ENCODE measurements at places on chromosomes 1 and 21. TPM values are rescaled to one million over a fixed set of nuclear protein-coding genes. Genes with fewer than 3 reads are reported as not detected.
A peak's percentile ranks its signal among the peaks of the same experiment; 100 is the strongest.

DNA sequence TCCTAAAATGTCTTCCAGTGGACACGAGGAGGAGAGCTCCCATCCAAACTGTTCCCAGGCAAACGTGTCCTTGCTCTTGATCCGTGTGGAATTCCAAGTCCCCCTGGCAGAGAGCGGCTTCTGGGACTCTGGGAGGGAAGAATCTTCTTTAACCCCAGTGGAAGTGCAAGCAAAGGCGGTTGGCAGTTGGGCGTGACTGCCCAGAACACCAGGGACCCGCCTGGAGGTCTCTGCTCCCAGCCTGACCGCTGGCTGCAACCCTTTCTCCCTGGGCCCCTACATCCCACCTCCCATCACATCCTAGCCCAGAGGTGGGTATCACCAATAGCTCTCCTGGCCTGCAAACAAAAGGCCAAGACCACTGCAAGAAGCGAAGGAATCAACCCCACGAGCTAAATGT, 17.8 kb downstream of the CASZ1 start:
- H3K27ac ChIP-seq: peak overlapping the region; percentile 90
- peak overlapping the region; percentile 9 for H3K4me3 ChIP-seq
- H3K27me3 ChIP-seq: no peaks in the 10 kb centered on the region
- DNase-seq: no peak
- H3K36me3 ChIP-seq: no peaks in the 10 kb centered on the region
- peaks cover 74% of the 10 kb centered on the region for H3K4me1 ChIP-seq

DNA sequence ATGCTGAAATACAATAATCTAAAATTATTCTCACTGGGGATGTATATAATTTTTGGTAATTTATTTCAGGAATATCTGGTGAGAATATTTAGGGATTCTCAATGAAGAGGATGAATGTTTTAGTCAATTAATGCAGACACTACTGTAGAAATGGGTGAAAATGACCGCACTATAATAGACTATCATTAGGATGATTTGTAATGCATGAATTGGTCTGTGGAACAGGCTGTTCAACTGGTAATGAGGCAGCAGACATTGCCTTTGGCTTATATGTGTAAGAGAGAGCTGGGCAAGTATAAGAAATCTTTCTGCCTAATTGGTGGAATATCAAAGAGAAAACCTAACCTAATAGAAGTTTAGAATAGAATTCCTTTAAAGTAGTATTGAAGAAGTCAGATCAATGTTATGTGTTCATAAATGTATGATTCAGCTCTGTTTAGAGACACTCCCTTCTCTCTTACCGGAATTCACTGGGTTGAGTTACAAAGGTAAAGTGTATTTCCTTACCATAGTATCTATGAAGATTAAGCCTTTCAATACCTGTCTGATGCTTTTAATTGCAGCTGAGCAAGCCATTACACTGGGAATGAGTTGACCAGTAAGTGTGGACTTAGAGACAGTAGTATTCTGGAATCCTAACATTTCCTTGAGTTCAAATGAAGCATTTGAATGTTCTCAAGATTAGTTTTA, 274.5 kb downstream of the S1PR1 start:
- no peaks in the 10 kb centered on the region for H3K27me3 ChIP-seq
- no peak for DNase-seq
- H3K4me1 ChIP-seq: no peaks in the 10 kb centered on the region
- H3K4me3 ChIP-seq: no peak overlapping the region
- H3K27ac ChIP-seq: no peak overlapping the region

DNA sequence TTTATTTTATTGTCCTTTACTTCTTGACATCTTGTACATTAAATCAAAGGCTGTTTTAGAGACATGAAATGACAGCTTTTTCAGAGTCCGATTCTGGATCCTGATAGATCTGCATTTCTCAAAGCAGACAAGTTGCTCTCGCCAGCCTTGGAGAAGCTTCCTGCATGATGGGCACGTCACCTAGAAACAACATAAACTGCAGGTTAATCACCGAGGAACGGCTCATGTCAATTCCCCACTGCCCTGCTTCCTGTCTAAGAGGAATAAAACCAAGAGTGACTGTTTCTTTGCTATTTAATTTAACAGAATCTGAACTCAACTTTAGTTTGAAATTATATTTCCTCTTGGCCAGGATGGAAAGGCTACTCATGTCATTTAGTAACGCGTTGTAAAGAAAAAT, 77.0 kb downstream of the RWDD3 start:
- H3K4me1 ChIP-seq: no peaks in the 10 kb centered on the region
- H3K36me3 ChIP-seq: no peaks in the 10 kb centered on the region
- H3K27me3 ChIP-seq: no peaks in the 10 kb centered on the region
- DNase-seq: no peak

SYNJ1 gene
- polyA plus RNA-seq: 3.7 TPM

PYGO2 gene
- 16.1 TPM for polyA plus RNA-seq

FGR gene
- 4.6 TPM for polyA plus RNA-seq

AIRE gene
- polyA plus RNA-seq: not detected
